ENCODE measurements at places on chromosomes 3 and 15.

DNA sequence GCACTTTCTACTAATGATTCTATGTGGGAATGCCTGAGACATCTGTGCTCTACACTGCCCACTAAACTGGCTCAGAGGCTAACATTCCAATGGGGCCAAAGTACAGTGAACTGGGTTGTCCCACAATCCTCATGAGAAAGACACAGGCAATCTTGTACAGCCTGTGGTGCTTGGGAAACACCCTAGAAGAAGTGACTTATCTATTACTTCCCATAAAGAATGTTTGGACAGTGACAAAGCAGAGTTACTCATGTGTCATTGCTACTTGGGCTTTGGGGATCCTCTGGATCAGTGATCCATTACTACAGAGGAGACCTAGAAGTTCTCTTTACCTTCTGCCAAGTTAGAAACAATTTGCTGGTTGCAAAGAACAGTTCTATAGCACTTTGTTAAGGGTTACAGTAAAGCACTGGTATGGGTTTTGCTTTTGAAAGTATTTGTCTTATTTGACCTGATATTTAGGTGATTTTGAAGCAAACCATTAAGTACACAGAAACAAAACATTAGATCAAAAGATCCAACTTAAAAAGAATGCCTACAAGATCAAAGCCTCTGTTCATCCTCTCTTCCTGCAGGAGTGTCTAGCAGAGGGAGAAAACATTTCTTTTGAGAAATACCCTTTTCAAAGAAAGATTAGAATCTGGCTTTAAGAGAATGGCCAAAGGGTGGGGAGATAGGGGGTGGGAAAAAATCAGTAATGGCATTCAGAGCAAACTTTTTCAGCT is 75.8 kb downstream of the CTNNB1 start:
- no peak for DNase-seq

DNA sequence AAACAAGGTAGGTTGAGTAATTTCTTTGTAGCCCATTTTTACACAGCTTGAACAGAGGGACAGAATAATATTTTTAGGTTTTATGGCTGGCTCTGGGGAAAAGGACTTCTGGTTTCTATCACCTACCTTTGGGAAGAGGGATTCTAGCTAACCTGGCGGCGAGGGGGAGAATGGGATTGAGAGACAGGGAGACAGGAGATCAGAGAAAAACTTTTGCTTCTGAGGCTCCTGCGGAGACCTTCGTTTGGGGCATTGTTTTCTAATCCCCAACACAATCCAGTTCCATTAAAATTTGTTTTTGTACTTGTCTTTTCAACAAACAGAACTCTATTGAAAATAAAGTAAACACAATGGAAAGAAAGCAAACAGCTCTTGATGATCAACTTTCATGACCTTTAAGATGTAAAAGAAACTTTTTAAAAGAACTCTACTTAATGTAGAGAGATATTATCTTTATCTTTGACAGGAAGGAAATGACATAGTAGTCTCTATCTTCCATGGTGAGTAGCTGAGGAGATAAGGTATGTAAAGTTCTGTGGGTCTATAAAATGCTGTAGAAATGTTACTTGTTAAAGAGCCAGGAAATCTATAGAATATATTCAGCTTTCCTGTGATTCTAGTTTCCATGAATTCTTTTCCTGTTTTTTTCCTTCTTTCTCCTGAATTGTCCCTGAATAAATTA is 37.0 kb upstream of the P2RY1 start:
- DNase-seq: no peak

DNA sequence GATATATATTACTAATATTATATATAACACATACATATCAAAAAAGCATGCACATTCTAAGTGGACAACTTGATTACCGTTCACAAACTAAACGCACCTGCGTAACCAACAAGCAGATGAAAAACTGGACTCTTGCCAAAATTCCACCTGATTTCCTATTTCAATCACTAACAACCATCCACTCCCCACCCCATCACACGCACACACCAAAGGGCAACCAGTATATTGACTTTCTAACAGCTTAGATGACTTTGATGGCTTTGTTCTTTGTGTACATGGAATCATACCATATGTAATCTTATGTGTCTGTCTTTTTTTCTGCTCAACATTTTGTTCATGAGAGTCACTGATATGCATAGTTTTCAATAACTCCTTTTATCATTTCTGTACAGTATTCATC is 496.8 kb upstream of the ARRDC4 start:
- no peak for DNase-seq

DNA sequence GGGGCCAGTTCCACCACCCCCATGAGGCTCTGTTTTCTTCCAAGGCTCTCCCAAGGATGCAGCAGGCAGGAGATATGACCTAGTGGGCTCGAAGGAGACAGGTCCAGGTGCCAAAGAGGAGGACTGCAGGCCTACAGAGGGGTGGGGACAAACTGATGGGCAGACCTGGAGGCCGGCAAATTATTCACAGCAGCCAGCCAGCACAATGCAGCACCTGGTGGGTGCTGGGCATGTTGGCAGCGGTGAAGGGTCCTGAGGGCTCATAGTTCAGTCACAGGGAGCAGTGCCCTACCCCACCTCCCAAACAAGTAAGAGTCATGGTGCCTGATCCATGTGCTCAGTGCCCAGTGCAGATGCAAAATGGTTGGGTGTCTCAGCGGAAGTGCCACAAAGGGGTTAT is 171.7 kb downstream of the ABHD5 start:
- DNase-seq: no peak

GRCh38 chr15:26438718-26439117 is 334.1 kb downstream of the GABRB3 start:
- DNase-seq: no peak

DNA sequence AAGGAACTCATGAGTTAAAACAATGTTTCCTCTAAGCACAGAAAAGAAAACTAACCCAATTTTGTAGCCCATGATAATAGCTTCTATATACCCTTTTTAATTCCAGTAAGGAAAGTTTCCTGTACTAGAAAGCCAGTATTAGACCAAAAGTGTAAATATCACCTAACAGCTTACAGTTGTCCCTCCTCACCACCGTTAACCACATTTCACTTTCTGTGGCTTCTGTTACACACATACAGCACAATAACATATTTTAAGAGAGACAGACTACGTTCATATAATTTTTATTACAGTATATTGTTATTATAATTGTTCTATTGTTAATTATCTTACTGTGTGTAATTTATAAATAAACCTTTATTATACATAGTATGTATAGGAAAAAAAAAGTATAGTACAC is 74.1 kb downstream of the ZNF280D start:
- no peak for DNase-seq

DNA sequence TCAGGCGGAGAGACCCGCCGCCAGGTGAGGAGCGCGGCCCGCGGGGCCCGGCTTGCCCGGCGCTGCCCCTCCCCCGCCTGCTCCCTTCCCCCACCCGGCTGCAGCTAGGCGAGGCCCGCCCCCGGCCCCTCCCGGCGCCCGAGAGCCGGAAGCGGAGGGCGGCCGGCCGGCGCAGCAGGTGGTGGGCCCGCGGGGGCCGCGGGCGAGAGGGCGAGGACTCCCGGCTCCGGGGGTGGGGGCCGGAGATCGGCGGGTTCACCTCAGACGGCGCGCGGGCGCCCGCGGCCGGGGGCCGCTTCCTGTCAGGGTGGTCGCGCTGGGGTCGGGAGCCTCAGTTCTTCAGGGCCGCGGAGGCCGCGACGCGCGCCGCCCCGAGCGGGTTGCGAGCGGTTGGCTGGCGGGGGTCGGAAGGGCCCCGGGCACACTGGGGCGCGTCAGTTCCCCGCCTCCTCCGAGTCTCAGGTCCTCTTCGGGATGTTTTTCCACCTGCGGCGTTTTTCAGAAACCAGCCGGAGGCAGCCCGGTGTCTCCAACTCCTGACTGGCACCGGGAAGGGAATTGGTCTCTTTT is 395 bp downstream of the ZFAND6 start:
- peak; percentile 46 for DNase-seq

GRCh38 chr3:122993124-122993978 is 34.2 kb downstream of the SEMA5B start:
- DNase-seq: no peak

DNA sequence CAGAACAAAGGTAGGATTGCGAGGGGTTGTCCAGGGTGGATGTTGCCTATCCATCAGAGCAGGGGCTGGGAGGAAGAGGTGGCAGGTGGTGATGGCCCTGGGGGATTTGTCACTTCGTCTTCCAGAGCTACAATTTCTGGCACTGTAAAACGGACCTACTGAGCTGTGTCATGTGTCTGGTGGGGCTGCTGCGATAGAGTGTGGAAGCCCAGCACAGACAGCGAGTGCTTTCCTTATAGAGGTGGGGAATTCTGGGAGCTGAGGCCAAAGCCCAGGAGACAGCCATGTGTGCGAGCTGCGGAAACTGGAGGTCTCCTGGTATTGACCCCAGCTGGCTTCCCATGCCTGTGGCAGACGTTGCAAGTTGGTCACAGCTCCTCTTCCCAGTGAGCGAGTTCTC is 61.2 kb upstream of the SEC22A start:
- no peak for DNase-seq

DNA sequence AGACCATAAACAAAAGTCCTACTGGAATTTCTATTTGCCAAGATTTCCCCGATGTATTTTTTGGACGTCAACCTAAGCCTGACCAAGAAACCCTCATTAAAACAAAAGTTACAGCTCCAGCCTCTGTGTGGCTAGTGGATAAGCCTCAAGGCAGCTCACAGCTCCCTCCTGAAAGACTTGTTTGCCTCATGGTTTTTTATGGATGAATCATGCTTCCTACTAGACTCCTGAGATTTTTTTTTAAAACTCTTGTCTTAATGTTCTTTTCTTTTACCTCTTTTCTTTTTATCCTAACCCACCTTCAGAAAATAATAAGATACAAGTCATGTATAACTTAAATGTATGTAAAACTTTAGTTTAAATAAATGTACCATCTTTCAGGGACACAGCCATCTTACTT is 52.4 kb downstream of the SUCNR1 start:
- DNase-seq: no peak

DNA sequence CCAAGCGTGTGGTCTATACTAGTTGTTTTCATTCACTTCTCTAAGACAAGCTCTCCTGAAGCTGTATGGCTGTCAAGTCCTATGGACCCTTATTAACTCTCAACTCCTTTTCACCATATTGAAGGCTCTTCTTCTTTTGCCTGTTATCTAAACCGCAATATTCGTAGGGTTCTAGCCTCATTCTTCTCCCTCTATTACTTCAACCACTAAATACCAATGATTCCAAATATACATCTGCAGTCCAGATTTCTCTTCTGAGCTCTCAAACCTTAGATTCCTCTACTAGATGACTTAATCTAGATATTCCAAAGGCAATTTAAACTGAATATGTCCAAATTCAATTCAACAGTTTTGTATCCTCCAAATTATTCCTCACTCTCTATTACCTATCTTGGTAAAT is 24.6 kb downstream of the AQR start:
- DNase-seq: no peak

DNA sequence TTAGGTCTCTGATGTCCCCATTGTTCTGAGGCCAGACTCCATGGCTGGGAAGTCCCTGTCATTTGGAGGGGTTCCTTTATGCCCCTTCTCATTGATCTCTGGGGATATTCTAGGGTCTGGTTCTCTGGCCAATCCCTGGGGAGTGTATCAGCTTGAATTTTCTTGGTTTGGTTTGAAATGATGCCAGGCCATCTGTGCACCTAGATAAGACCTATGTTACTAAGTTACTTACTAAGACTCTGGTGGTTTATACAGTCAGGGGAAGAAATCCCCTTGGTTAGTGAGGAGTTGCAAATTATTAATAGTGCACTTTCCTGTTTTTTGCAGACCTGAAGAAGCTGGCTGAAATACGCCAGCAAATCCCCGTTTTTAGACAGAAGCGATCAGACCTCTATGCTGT is 20.3 kb downstream of the NIT2 start:
- DNase-seq: no peak

GRCh38 chr15:64883100-64883581 is 28.6 kb upstream of the ANKDD1A start:
- no peak for DNase-seq

Data from D721Med (cell line).